ENCODE measurements at places on chromosomes 2 and 18. TPM values are rescaled to one million over a fixed set of nuclear protein-coding genes. Genes with fewer than 3 reads are reported as not detected.

Gene SMIM21
- not detected for total RNA-seq

Gene ANXA4
- total RNA-seq = 64.6 TPM

Gene MALT1
- 21.5 TPM for total RNA-seq

Gene TUBA3E
- total RNA-seq = not detected

Gene TMEM200C
- under 0.01 TPM for total RNA-seq

Gene IRS1
- total RNA-seq = 33.5 TPM

Gene LCT
- under 0.01 TPM for total RNA-seq

Data from smooth muscle cell of trachea (primary cell).